Stomach (tissue), 19 donors: ENCODE measurements at places on chromosomes 4 and X. TPM values are rescaled to one million over a fixed set of nuclear protein-coding genes. Genes with fewer than 3 reads are reported as not detected.

The TIGD4 gene
- polyA plus RNA-seq: not detected

The RNF128 gene
- 17.2 TPM for polyA plus RNA-seq

The ZNF732 gene
- 0.15 TPM for polyA plus RNA-seq

The UGT2A1 gene
- not detected for polyA plus RNA-seq

The CLIC2 gene
- polyA plus RNA-seq: 3.7 TPM

The AR gene
- 0.50 TPM for polyA plus RNA-seq
